ENCODE measurements at places on chromosomes 11 and 22. TPM values are rescaled to one million over a fixed set of nuclear protein-coding genes. Genes with fewer than 3 reads are reported as not detected.

- H3K4me1 ChIP-seq, result no peaks in the 10 kb centered on the region
- H3K36me3 ChIP-seq, result no peaks in the 10 kb centered on the region
- no peak overlapping the region for H3K4me3 ChIP-seq
- no peaks in the 10 kb centered on the region for H3K27me3 ChIP-seq
- no peak overlapping the region for H3K27ac ChIP-seq
- DNase-seq, result no peak
These were observed 57.0 kb upstream of the PAK1 start for GRCh38 chr11:77530879-77531278.

- peak overlapping the region; percentile 67 for H3K4me3 ChIP-seq
- DNase-seq, result peak; percentile 55
- peaks cover 58% of the 10 kb centered on the region for H3K4me1 ChIP-seq
- H3K27ac ChIP-seq, result peak overlapping the region; percentile 85
These were observed 5.3 kb downstream of the ADA2 start for GRCh38 chr22:17213976-17214375.

Gene CRYBB3
- not detected for total RNA-seq

DNA sequence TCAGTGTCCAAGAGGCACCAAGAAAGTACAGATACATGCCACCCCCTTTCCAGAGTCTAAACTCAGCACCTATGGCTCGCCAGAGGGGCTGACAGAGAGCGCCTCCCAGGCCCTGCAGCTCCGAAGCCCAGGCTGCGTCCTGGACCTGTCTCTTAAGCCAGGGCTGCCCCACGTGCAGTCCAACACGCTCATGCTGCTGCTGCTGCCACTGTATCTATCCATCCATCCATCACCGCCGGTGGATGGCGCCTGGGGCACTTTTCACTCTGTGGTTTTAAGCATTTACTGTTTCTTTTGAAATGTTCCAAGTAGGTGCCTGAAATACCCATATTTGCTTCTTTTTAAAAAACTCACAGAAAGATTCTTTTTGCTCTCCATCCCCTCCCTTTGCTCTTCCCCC, 41.8 kb downstream of the MACROD1 start:
- H3K4me1 ChIP-seq, result peaks cover 14% of the 10 kb centered on the region
- H3K36me3 ChIP-seq, result no peaks in the 10 kb centered on the region
- no peak overlapping the region for H3K27ac ChIP-seq
- H3K27me3 ChIP-seq, result no peaks in the 10 kb centered on the region
- DNase-seq, result no peak
- no peak overlapping the region for H3K4me3 ChIP-seq

DNA sequence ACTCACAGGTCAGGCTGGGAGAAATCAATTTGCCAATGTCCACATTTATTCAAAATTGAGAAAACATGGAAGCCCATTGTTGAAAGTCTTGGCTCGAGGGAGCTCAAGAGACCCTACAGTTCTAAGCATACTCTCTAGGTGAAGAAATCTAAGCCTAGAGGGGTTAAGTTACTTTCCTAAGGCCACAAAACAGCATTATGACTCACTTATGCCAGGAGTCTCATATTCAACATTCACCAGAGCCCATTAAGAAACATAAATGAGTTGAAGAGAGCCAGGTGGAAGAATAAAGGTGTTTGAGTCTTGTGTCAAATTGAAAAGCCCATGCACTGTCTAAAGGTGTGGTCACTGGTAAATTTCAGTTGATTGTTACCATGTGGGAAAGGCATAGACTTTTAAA, 108.1 kb downstream of the INSC start:
- H3K36me3 ChIP-seq, result no peaks in the 10 kb centered on the region
- no peak overlapping the region for H3K27ac ChIP-seq
- H3K27me3 ChIP-seq, result no peaks in the 10 kb centered on the region
- no peak overlapping the region for H3K4me3 ChIP-seq
- no peaks in the 10 kb centered on the region for H3K4me1 ChIP-seq

Gene IL18BP
- total RNA-seq, result 15.1 TPM

Gene BIK
- total RNA-seq, result 2.6 TPM

GRCh38 chr22:44045145-44045544, 21.0 kb downstream of the PARVB start:
- no peaks in the 10 kb centered on the region for H3K36me3 ChIP-seq
- H3K4me1 ChIP-seq, result peaks cover 10% of the 10 kb centered on the region

DNA sequence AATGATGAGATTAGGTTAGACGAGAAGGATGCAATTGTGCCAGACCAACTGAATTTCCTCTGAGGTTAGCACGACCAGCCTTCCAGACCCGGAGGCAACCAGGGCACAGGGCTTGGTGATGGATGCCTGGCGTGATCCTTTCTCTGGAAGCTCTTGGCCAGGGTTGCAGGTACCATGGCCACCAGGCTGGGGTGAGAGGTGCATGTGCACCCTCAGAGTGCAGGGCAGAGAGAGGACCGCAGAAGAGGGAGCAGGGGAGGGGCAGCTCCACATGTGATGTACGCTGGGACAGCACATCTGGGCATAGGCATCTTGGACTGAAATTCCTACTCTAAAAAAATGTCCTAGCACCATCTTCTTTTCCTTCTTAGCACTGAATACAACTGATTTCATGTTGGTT, 10.9 kb downstream of the KCNJ1 start:
- peaks cover 8% of the 10 kb centered on the region for H3K4me1 ChIP-seq
- no peak overlapping the region for H3K27ac ChIP-seq
- H3K27me3 ChIP-seq, result peaks cover 5% of the 10 kb centered on the region
- no peak overlapping the region for H3K4me3 ChIP-seq
- no peaks in the 10 kb centered on the region for H3K36me3 ChIP-seq

- H3K36me3 ChIP-seq, result peaks cover 2% of the 10 kb centered on the region
- no peak for DNase-seq
- H3K4me1 ChIP-seq, result no peaks in the 10 kb centered on the region
- H3K27ac ChIP-seq, result no peak overlapping the region
These were observed 2.5 kb downstream of the GLYATL1 start for GRCh38 chr11:58941838-58942237.

Gene IL10RA
- total RNA-seq, result 205 TPM

- no peaks in the 10 kb centered on the region for H3K27me3 ChIP-seq
- H3K27ac ChIP-seq, result no peak overlapping the region
- no peaks in the 10 kb centered on the region for H3K36me3 ChIP-seq
- DNase-seq, result no peak
- no peak overlapping the region for H3K4me3 ChIP-seq
- H3K4me1 ChIP-seq, result peaks cover under 1% of the 10 kb centered on the region
These were observed 189.5 kb downstream of the FAM76B start for GRCh38 chr11:95599959-95600586.

DNA sequence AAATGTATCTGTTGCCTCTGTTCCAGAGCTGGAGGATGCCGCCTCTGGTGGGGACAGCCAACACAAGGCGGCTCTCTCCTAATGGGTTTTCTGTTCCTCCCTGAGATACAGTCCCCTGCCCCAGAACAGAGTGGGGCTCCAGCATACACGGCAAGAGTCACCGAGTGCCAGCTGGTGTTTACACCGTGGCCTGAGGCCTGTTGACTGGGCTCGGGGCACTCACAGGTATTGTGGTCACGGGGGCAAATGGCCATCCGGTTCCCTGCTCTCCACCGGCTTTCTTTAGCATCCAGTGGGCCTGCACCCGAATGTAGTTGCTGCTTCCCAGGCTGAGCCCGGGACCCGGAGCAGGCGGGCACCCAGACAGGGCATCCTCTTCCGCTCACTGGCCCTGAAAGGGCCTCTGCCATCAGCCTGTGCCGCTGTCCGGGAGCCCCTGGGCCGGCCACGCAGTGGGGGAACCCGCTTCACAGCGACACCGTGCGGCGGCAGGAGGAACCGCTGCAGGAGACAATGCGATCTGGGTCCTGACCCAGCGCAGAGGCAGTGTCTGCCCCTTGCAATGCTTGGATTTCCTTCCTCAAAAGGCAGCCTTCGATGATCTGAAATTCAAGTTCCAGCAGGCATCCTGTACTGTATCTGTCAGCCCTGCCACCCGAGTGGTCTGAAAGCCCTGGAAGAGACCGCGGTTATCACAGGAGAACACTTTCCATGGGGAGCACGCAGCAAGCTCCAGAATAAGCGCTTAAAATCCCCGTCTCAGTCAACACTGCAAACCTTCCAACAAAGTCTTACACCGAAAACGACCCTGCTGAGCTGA, 859 bp upstream of the KRTAP5-5 start:
- H3K36me3 ChIP-seq, result no peaks in the 10 kb centered on the region
- no peak overlapping the region for H3K4me3 ChIP-seq
- DNase-seq, result peak; percentile 59
- no peak overlapping the region for H3K27ac ChIP-seq
- H3K27me3 ChIP-seq, result peaks cover 36% of the 10 kb centered on the region
- H3K4me1 ChIP-seq, result peaks cover 4% of the 10 kb centered on the region

DNA sequence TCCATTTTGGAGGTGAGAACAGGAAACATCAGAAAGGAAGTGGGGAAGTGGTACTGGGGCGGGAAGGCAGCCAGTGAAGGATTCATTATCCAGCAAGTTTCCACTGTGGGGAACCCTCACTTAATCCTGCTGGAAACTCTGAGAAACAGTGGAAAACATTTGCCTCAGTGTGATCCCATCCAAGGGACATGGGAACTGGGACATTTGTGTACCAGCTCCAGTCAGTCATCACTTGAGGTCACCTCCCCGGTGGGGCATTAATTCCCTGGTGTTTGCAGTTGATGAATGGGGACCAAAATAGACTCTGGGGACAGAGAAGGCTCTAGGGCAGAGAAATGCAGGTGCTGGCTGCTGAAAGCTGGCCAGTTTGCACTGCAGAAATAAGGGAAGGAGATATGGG, 599.9 kb downstream of the BUD13 start:
- H3K27ac ChIP-seq, result no peak overlapping the region
- H3K36me3 ChIP-seq, result no peaks in the 10 kb centered on the region
- no peak for DNase-seq
- peaks cover 4% of the 10 kb centered on the region for H3K27me3 ChIP-seq
- H3K4me1 ChIP-seq, result no peaks in the 10 kb centered on the region

Gene CFAP68
- 22.9 TPM for total RNA-seq

Gene C22orf15
- total RNA-seq, result 4.1 TPM

GRCh38 chr11:99327066-99327465, 306.3 kb downstream of the CNTN5 start:
- DNase-seq, result no peak
- no peak overlapping the region for H3K4me3 ChIP-seq
- H3K4me1 ChIP-seq, result no peaks in the 10 kb centered on the region
- no peaks in the 10 kb centered on the region for H3K36me3 ChIP-seq
- H3K27me3 ChIP-seq, result no peaks in the 10 kb centered on the region

DNA sequence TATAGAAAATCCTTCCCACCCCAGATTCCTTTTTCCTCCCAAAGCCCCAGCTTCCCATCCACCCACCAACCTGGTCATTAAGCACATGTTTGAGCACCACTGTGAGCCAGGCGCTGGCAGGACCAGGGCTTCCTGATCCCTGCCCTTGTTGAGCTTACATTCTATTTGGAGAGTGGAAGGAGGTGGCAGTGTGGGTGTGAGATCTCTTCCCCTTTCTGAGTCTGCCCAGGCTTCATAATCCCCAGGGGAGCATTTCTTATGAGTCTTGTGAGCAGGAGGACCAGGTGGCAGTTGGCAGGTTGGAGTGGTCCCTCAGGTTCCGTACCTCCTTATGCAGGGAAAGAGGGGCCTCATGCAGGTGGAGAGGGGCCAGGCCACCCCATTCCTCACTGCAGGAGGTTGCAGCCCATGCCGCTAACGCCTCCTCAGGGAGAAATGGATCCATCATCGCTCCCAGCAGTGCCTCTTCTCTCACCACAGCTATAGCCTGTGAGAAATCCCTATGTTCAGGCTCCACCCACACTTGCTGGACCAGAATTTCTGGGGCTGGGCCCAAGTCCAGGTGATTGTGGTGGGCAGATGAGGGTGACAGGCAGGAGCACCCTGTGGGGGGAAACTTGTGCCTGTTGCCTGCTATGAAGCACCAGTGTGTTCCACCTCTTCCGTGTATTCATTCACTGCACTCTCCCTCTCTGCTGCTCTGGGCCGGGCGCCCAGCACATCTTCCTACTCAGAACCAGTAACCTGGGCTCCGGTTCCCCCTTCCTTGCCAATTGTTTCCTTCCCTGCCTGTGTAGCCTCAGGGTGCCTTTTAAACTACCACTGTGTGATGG, 23.5 kb downstream of the UBE2L3 start:
- H3K27ac ChIP-seq, result peak overlapping the region; percentile 82
- peaks cover 13% of the 10 kb centered on the region for H3K36me3 ChIP-seq
- no peaks in the 10 kb centered on the region for H3K27me3 ChIP-seq
- DNase-seq, result no peak
- H3K4me3 ChIP-seq, result no peak overlapping the region

GRCh38 chr11:68840661-68841653, 759 bp downstream of the CPT1A start:
- peak; percentile 19 for DNase-seq
- peak overlapping the region; percentile 91 for H3K27ac ChIP-seq
- no peaks in the 10 kb centered on the region for H3K27me3 ChIP-seq
- no peaks in the 10 kb centered on the region for H3K36me3 ChIP-seq
- H3K4me1 ChIP-seq, result peaks cover 54% of the 10 kb centered on the region

DNA sequence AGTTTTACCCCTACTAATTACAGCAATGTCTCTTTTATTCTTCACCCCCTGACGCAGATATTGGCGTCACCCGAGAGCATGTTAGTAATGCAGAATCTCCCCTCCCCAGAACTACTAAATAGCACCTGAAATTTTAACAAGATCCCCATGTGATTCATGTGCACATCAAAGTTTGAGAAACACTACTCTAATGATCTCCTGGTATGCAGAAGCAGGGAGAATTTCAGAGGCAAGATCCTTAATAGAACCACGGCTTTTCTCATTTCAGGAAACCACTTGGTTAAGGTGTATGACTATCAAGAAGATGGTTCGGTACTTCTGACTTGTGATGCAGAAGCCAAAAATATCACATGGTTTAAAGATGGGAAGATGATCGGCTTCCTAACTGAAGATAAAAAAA, 5.3 kb downstream of the CD3G start:
- H3K36me3 ChIP-seq, result peaks cover 42% of the 10 kb centered on the region
- peak overlapping the region; percentile 16 for H3K4me3 ChIP-seq
- no peak for DNase-seq
- peaks cover 44% of the 10 kb centered on the region for H3K4me1 ChIP-seq
- H3K27ac ChIP-seq, result peak overlapping the region; percentile 98

DNA sequence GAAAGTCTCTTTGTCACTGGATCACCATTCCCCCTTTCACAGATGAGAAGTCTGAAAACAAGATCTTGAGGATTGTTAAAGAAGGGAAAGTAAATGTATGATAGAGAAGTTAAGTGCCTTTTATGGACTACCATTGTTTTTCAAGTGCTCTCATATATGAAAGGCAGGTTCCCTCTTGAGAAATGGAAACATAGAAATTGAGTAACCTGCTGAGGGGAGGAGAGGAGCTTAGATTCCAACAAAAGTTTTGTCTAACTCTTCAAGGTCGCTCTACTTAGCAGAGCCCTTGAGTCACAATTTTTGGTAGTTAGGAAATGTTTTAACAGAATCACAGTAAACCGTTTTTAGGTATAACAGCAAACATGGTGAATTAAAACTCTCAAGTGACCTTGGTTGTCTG, 80.1 kb downstream of the SVIP start:
- no peak overlapping the region for H3K4me3 ChIP-seq
- H3K27ac ChIP-seq, result no peak overlapping the region
- DNase-seq, result no peak
- no peaks in the 10 kb centered on the region for H3K4me1 ChIP-seq
- H3K36me3 ChIP-seq, result no peaks in the 10 kb centered on the region
- H3K27me3 ChIP-seq, result no peaks in the 10 kb centered on the region

- peak; percentile 33 for DNase-seq
- H3K27ac ChIP-seq, result no peak overlapping the region
- H3K4me1 ChIP-seq, result peaks cover 20% of the 10 kb centered on the region
- H3K4me3 ChIP-seq, result no peak overlapping the region
- peaks cover 3% of the 10 kb centered on the region for H3K36me3 ChIP-seq
These were observed 3.2 kb upstream of the GAB2 start for GRCh38 chr11:78420796-78421209.

Data from naive thymus-derived CD8-positive, alpha-beta T cell (primary cell).